ENCODE measurements at places on chromosomes 6 and 20.
A peak's percentile ranks its signal among the peaks of the same experiment; 100 is the strongest.

GRCh38 chr6:30747902-30748769 is 3.8 kb upstream of the IER3 start:
- no peak for DNase-seq

GRCh38 chr20:17504066-17504897 is 26.9 kb downstream of the BFSP1 start:
- no peak for DNase-seq

DNA sequence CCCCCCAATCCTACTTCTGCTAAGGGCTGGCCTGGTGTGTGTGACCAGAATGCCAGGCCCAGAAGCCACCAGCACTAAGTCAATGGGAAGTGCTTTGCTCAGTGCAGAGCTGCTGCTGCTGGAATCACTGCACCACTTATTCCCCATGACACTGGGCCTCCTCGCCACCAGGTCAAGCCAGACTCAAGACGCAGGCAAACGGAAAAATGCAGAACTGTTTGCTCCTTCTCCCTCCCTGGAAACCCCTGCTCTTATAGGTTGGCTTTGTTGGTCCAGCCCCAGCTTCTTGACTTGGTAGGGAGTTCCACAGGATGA is 121.9 kb downstream of the PHACTR3 start:
- no peak for DNase-seq

DNA sequence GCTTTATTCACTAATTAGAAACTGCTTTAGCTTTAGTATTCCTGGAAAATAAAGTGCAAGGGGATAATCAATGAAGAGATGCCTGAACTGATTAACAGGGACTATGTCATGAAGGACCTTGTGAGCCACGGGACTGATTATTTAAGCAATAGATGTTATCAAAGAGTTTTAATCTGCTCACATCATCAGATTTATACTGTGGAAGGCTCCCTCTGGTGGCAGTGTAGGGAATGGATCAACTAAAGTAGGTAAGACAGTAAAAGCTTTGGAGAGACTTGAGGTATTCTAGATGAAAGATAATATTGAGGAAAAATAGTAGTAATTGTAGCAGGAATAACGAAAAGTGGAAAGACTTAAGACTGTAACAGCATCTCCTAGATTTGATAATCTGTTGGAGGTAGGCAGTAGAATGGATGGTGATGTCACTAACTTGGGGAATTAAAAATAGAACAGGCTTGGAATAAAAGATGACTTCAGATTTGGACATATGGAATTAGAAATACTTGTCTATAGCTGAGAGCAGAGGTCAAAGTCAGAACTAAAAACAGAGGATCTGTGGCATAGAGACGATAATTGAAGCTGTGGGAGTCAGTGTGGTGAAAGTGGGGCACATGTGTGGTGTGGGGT is 80.3 kb upstream of the HTR1E start:
- peak; percentile 11 for DNase-seq

DNA sequence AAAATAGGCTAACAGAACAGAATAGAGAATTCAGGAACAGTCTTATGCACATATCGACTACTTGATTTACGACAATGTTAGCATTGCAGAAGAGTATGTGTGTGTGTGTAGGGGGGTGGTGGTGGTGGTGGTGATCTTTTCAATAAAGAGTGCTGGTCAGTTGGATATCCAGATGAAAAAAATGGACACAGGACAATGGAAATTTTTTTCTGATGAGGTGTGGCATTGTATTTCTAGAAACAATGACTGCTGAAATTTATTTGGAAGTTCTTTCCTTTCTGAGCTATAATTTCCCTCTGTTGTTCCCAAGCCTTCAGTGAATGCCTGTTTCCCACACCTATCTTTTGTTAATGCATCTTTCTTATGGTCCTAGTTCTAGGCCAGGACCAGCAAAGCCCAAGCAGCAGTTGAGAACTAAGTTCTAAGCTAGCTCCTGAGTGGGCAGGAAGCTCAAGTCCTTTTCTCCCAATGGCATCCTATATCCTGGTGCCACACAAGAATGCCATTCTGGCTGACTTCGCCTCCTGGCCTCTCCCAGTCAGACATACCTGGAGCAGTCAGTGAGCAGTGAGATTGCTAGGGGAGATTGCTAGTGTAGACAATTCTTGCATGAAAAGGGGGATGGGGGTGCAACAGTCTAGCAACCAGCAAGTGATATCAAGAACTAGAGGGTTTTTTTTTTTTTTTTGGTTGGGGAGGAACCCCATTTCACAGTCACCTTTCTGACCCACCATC is 1.2 kb upstream of the TOX2 start:
- no peak for DNase-seq

DNA sequence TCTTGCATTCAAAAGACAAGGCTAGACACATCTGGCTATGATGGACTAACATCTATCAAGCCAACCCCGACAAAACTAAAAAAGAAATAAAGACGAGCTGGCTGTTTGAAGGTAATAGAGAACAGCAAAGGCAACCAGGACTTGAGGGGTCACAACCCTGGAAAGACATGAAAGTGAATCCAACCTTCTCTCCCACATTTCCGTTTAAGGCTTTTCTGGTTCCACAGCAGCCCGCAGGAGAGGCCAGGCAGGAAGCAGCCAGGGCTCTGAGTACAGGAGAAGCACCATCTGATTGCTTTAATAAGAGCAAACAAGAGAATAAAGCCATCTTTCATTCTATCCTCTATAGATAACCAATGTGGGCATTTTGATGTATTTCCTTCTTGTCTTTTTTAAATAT is 14.3 kb downstream of the CNKSR3 start:
- DNase-seq = no peak

- peak; percentile 54 for DNase-seq
Measured at GRCh38 chr20:23637282-23638221, at the start of gene CST3. Gene CST3 (minus strand): TSS chr20:23637955. CDS start chr20:23637862, 93 bp downstream.

DNA sequence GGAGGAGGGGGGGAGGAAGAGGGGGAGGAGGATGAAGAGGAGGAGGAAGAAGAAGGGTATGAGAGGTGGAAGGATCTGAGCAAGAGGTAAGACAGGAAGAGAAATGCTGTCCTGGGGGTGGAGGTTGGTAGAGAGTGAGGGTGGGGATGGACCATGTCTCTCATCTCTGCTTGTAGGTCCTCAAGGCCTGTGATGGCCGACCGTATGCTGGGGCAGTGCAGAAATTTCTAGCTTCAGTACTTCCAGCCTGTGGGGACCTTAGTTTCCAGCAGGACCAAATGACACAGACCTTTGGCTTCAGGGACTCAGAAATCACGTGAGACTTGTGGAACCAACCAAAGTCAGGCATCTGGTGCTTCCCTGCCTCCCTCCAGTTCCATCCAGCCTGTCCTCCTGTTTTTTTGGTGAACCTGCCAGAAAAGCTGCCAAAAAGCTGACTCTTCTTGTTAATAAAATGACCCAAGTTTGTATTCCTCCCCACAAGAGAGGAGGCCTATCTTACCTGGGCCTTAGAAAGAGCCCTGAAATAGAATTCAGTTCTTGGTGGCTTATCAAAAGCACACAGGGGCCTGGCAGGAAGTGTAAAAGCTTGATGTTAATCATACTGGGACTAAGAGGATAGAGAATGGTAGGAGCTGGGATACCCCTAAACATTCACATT is 2.5 kb upstream of the C4A start:
- no peak for DNase-seq

- DNase-seq = no peak
Measured at GRCh38 chr6:101290346-101290745, 103.2 kb upstream of the GRIK2 start.

DNA sequence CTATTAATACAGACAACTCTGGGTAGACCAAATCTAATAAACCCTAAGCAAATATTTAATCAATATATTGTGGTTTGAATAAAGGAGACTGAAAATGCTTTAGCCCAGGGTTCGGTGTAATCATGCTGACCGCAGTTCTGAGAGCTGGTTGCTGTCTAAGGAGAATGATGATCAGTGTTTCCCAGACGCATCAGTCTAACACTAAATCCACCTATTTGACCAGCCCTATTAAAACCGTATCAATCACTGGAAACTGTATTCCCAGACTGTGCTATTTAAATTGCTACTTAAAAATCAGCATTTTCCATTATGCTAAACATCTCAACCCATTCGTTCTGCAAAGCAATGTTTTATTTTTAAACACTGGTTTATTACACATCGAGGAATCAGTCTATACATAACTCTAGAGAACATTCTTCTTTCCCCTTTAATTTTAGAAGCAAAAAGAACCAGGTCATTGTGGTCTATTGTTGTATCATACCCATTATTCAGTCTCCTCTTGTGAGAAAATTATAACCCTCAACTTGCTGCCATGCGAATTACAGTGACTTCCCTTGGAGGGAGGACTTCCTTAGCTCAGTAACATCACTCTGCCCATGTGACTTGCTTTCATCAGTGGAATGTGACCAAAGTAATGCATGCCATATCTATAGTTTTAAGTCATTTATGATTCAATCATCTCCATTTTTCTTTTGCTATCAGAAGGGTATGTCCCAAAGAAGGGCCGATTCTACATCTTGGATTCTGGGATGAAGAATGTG is 515.2 kb upstream of the JAG1 start:
- DNase-seq = no peak

- no peak for DNase-seq
Measured at GRCh38 chr6:53360093-53360912, 11.6 kb upstream of the ELOVL5 start.

DNA sequence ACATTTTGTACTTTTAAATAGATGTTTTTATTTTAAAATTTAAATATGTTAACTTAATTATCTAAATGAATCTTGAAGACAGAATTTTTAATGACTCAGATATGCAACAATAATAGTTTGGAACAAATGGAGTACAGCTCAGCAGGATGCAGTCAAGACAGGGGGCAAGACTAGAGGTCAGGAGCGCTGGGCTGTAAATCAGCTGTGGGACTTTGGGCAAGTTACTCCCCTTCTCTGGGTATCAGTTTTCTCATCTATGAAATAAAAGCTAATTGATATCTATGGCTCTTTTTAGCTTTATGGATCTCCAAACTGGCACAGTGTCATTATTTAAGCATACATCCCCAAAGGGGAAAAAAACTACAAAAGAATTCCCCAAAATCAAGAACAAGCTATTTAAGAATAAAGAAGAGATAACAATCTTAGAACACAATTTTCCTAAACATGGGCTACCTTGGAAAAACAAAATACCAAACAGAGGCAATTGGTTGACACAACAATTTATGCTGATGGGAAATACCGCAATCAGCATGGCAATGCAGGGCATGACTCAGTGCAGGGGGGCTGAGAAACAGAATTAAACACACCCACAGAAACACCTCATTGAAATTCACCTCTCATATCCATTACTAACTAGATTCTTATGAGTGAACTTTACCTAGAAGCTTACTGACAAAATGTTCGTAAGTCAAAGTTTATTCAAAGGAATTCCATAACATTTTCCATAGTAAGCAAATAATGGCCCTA is 188.2 kb downstream of the SIM1 start:
- DNase-seq = no peak

- DNase-seq = no peak
Measured at GRCh38 chr6:3785745-3786098, 34.2 kb upstream of the PXDC1 start.

- no peak for DNase-seq
Measured at GRCh38 chr20:16580147-16580546, 6.9 kb upstream of the KIF16B start.

DNA sequence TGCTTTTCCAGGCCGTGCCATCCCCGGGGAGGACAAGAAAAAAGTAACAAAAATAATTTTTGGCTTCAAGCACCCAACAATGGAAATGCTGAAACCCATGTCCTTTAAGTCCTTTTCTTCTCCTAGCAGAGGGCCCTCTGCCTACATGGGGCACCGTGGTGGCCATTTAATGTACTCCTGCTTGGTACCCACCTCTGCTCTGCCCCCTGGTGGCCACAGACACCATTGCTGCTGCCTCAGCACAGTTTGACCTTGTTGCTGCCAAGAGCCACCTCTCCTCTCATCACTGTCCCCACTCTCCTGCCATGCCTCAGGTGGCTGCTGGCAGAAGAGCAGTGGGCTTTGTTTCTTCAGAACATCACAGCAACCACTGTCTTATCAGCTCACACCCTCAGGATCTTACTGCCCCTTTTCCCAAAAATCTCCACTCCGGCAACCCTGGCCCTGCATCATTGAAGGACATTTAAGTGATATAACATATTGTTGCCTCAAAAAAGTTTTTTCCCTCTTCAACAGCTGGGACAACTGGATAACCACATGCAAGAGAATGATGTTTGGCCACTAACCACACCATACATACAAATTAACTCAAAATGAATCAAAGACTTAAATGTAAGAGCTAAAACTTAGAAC is 12.9 kb upstream of the ARMC2 start:
- peak; percentile 22 for DNase-seq

DNA sequence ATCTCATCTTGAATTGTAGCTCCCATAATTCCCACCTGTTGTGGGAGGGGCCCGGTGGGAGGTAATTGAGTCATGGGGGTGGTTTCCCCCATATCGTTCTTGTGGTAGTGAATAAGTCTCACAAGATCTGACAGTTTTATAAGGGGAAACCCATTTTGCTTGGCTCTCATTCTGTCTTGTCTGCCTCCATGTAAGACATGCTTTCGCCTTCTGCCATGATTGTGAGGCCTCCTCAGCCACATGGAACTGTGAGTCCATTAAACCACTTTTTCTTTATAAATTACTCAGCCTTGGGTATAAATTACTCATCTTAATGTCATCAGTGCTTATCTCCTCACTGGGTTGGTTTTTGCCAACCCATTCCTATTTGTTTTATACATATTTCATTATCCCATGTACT is 142.0 kb upstream of the GMDS start:
- no peak for DNase-seq

DNA sequence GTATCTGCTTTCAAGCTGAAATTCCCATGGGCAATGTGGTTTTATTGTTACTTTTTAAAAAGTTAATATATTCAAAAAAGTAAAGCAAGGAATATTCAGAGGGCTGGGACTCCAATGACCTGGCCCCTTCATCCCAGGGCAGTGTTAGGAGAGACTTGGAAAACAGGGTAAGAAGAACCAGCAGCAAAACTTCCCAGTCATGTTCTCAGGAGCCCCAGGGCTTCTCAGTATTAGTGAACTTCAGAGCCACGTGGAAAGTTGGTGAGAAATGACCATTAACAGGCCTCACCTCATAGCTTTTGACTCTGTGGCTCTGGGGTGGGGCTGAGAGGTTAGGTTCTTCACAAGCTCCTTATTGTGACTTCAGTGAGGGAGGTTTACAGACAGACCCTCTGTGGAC is 230.4 kb upstream of the KCNG1 start:
- no peak for DNase-seq

- no peak for DNase-seq
Measured at GRCh38 chr6:135479601-135480000, 17.9 kb downstream of the AHI1 start.

DNA sequence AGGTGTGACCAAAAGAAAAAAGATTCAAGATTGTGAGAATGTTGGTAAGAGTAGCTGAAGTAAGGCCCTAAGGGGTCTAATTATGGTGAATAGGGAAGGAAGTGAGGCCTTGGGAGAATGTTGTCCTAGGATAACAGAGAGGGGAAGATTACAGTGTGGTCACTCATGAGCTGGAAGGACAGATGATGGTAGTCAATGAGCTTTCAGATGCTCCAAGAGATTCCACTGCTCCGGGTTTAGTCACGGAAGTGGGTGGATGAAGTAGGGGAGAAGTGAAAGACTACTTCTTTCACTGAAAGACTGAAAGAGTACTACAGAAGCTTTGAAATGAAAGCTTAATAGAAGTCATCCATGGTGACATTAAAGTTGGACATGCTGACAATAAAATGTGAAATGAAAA is 108.5 kb downstream of the MMS22L start:
- DNase-seq = no peak
